Cortex of kidney (tissue), 1 donor: ENCODE measurements at places on chromosomes 5 and 9.

- no peak for DNase-seq
Measured at GRCh38 chr9:75358846-75359245, 270.5 kb downstream of the OSTF1 start.

GRCh38 chr5:146007270-146007669, 70.9 kb downstream of the SH3RF2 start:
- no peak for DNase-seq

GRCh38 chr5:50763351-50763750, 96.9 kb downstream of the PARP8 start:
- no peak for DNase-seq

DNA sequence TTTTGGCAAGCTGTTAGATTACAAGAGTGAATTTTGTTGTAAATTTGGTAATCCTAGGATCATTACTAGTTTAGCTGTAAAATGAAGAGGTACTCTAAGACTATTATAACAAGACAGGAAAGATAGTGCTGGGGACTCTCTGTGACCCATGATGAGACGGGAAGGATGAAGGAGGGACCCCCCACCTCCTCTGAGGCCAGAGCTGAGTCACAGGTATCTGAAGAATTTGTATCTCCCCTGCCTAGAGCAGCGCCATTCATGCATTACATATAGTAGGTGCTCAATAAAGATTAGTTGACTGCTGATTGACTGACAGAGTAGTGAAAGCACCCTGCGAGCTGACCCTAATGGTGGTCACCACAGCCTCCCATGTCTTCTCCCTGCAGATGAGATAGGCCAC, 202.8 kb downstream of the SNX18 start:
- DNase-seq: no peak

- no peak for DNase-seq
Measured at GRCh38 chr5:132506094-132506692, 15.6 kb upstream of the IRF1 start.

GRCh38 chr5:156043351-156043750, 283.6 kb upstream of the SGCD start:
- DNase-seq: no peak

DNA sequence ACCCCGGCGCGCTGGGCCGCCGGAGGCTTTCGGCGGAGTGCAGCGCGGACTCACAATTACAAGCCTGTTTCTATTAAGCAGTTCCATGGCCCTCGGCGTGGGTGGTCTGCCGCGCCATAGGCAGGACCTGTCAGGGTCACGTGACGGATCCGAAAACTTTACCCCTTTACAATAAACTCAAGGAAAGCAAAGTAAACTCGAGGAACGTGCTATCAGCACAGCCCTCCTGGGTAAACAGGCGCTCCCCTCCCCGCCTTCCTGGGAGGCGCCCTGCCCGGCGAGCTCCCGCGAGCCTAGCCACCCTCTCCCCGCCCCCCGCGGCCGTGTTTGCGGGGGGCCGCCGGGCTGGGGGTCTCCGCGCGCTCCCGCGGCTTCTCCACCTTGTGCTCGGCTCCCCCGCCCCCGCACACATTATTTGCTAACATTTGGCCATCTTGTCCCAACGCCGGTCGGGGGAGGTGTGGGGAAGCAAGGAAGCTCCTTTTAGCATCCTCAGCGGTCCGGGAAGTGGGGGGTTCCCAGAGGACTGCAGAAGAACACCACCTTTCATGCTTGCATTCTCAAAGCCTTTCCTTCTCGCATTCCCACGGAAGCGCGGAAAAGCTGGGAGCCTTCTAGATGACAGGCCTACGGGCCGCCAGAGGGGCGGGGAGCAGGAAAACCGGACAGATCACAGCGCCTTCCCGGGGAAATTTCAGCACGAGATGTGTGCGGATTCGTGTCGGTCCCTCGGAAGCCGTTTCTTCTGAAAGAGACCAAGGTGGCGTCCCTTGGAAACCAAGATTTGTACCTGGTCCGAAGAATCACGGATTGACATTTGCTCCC, at the start of gene PTCH1:
Gene PTCH1, minus strand, starts transcription at position 238 of the 825 bp plus-strand sequence.
- no peak for DNase-seq

DNA sequence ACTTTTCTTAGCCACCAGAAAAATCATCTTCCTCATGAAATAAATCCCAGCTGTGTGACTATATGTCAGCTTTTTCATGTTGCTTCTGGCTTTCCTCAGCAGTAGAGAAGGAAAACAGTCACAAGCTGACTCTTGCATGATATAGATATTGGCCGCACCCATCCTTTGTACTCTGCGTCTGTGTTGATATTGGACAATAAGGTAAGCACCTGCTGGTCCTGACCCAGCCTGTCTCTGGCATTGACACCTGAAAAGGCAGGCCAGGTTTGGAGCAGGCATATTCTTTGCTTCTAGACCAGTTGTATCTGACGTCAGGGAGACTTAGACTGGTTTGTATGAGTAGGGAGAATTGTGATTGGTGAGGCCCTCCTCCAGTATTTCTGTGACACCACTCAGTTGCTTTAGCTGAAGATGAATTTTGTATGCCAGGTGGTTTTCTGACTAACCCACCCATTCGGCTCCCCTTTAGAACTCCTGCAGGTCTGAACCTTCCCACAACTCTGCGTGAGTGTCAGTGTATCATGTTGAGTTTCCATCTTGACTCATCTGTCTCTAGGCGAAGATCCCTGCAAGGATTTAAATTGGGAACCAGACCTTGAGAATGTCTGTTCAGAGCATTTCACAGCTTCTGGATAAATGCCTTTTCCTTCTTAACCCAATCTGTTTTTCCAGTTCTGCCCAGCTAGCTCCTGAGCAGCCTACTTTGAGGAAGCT, 151.2 kb upstream of the RUSC2 start:
- DNase-seq: no peak

DNA sequence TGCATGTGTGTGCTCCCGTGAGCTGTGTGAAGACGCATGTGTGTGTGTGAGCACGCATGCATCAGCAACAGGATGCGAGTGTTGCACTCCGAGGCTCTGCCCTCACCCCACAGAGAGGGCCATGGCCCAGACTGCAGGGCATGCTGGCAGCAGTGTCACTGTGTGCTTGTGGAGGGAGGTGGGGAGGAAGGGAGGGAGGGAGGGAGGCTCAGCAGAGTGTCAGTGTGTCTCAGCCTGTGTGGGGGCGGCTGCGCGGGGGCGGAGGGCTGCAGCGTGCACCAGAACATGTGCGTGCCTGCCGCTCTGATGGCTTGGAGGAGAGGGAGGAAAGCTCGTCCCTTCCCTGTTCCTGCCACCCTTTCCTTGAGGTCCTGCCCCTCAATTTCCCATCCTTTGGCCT, 5.3 kb downstream of the CAMK2A start:
- DNase-seq: no peak

- no peak for DNase-seq
Measured at GRCh38 chr9:90201766-90202165, 440.9 kb downstream of the DIRAS2 start.

- no peak for DNase-seq
Measured at GRCh38 chr5:147643142-147643541, 133.3 kb upstream of the DPYSL3 start.

GRCh38 chr5:2746561-2747032, 4.9 kb downstream of the IRX2 start:
- no peak for DNase-seq

GRCh38 chr5:10828241-10828640, 67.2 kb upstream of the DAP start:
- DNase-seq: no peak

GRCh38 chr9:11182001-11182400, 569.2 kb upstream of the PTPRD start:
- DNase-seq: no peak

- no peak for DNase-seq
Measured at GRCh38 chr5:137651022-137651421, 84.9 kb downstream of the KLHL3 start.

DNA sequence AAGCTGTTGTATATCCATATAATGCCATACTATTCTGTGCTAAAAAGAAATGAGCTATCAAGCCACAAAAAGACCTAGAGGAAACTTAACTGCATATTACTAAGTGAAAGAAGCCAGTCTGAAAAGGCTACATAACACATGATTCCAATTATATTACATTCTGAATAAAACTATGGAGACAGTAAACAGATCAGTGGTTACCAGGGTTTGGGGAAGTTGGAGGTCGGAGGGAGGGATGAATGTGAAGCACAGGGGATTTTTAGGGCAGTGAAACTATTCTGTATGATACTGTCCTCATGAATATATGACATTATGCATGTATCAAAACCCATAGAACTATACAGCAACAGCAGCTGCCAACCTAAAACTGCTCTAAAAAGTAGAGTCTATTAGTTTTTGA, 5.6 kb upstream of the RFK start:
- DNase-seq: no peak

DNA sequence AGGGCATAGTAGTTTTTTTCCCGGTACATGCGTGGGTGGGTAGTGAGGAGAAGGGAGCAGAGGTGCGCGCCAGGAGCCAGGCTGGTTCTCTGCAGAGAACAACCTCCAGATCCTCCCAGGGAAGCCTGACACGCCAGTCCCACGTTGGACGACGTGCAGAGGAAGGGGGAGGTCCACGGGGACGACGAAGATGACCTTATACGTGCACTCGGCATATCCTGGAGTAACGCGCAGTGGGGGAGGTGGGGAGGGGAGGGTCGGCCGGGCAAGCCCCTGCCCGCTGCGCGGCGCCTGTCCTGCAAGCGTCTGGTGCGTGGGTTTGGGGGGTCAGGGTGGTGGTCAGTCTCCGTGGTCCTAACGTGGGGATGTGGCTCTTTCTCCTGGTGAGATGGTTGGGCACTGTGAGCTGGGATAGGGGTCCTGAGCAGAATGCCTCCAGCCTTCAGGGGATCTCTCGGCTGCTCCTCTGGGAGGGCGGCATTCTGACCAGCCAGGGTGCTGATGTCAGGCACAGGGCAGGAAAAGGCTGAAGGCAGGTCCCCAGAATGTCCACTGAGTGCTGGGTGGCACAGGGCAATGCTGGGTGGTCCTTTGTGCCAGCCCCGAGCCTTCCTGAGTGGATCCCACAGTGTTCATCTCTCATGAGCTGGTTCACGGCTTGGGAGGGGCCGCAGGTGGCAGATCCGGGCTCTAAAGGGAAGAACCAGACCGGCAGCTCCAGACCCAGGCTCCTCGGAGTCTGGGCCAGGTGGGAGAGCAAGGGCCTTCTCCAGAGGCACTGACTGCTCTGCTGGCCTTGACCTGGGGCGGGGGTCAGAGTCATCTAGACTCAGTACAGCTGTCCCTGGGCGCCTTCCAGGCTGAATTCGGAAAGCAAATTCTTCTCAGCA, 10.5 kb upstream of the SCGB3A1 start:
- no peak for DNase-seq

DNA sequence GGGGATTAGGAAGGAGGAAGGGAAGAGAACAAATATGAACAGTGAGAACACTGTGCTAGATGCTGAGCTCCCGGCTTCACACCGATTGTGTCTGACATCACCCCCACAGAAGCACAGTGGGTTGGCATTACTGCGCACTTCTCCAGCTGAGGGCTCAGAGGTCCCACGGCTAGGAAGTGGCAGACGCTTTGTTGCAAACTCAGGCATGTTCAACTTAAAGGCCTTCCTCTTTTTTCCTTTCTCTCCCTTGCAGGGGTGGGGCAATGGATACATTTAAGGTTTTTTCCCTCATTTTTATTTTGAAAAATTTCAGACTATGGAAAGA, 15.5 kb upstream of the SHB start:
- DNase-seq: no peak

DNA sequence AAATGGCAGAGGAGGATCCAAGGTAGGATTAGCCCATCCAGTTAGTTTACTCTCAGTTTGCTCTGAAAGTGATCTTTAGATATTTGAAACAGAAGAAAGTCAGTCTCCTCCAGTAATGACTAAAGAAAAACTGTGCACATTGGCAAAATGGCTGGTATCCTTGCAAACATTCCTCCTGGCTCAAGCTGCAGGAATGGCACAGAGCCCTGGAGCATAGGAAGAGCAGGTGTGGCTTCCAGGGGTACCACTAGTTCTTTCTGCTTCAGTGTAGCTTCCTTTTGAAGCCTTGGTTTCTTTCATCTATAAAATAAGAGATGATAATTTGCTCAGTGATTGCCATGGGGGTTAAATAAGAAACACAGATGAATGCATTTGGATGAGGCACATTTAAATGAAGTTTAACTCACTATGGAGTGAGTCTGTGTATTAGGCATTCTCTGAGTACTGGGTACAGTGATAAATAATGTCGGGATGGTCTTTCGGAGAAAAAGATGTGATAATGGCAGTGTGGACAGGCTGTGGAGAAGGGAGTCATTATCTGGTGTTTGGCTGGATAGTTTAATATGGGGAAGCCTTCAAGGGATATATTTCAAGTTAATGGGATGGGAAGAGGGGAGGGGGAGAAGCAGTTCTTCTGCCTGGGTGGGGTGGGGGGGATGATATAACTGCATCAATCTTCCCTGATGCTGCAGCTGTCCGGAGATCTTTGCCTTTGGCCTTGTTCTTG, 217.3 kb upstream of the KLF4 start:
- no peak for DNase-seq

DNA sequence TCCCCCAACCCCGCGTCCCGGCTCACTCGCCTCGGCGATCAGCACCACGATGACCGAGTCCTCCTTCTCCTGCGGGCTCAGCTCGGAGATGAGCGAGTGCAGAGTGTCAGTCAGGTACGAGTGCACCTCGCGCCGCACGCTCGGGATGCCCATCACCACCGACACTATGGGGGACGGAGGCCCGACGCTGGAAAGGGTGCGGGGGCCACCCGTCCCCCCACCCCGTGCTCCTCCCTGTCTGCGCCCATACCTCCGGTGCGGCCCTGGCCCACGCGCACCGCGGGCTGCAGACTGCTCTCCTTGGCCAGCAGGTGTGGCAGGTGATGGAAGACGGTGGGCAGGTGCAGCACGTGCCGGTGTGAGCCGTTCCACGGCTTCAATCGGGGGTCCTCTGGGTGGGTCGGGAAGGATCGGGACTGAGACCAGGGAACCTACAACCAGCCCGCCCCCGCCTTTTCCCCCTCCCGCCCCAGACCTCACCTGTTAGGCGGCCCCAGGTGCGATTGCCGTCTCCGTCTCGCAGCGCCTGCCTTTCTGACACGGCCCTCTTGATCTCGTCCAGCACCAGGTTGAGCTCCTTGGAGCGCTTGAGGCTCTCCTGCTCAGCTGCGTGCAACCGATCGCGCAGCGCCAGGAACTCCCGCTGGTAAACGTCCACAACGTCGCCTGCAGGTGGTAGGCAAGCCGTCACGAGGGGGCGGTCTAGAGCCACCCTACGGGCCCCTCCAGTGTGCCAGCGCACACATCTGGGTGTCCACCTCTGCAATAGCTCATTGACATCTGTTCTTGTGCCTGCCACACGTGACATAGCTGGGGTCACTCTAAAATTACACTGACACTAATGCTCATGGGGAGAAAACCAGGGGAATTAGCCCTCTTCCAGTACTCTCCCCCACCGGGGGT, 5.1 kb downstream of the MGAT4B start:
- no peak for DNase-seq
